ENCODE measurements at places on chromosomes 4 and X.

DNA sequence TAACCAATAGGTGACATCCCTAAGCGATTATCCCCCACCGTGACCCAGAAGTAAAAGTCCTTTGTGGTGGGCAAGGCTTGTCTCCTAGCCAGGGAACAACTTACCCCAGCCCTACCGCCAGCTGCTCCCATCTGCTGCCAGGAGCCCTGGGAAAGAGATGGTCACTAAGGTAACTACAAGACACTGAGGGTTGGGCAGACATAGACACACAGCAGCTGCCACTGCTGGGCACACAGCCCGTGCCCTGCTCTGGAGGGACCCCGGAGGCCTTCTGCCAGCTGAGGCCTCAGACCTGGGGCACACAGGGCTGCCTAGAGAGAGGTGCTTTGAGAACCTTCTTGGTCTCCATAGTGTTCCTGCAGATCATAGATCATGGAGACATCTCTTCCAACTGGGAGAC, 53.0 kb upstream of the PROM1 start:
- DNase-seq = no peak

DNA sequence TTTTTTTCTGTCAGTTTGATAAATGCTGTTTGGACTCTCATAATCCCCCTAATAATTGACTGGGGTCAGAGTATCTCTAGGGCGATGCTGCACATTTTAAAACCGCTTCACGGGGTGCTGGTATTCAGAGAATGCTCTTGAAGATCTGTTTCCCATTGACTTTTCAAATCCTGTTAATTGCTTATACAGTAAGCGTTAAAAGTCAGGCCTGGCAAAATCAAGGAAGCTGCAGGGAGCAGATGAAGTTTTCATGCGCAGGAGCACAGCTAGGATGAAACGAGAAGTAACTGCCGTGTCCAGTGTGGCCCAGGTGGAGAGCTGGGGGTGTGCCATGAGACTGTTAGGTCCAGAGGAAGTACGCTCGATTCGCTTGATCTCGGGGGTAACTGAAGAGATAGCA, 312.9 kb downstream of the TRIML1 start:
- DNase-seq = no peak

GRCh38 chrX:85851418-85851817, 195.9 kb downstream of the CHM start:
- peak; percentile 8 for DNase-seq

GRCh38 chrX:153674219-153674851, 722 bp upstream of the PNCK start:
- DNase-seq = no peak

DNA sequence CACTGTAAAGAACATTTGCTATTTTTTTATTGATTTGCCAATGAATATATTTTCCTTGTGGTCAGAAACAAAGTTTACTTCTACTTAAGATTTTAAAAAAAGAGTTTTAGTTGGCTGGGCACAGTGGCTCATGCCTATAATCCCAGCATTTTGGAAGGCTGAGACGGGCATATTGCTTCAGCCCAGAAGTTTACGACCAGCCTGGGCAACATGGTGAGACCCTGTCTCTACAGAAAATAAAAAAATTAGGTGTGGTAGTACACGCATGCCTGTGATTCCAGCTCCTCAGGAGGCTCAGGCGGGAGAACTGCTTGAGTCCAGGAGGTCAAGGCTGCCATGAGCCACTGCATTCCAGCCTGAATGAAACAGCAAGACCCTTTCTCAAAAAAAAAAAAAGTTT, 36.8 kb downstream of the LRP2BP start:
- DNase-seq = no peak

DNA sequence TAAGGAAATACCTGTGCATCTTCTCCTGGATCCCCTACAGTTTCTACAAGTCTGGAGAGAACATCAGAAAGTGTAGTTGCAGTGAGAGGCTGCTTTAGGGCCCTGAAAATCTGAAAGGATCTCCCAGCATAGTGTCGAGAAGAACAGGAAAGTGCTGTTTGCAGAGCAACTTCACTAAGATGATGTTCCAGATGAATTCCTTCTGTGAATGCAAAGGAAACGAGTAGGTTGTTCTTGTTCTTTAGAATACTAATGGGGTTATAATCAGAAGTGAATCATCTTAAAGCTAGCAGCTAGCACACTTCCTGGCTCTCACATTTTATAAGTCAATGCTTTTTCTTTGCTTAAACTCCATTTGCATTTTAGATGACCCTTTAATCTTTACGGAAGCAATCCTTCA, 53.7 kb downstream of the ZAR1 start:
- DNase-seq = no peak

GRCh38 chrX:40440866-40441265, 139.9 kb upstream of the ATP6AP2 start:
- DNase-seq = no peak

- no peak for DNase-seq
Measured at GRCh38 chr4:66946761-66947160, 598.5 kb downstream of the CENPC start.

DNA sequence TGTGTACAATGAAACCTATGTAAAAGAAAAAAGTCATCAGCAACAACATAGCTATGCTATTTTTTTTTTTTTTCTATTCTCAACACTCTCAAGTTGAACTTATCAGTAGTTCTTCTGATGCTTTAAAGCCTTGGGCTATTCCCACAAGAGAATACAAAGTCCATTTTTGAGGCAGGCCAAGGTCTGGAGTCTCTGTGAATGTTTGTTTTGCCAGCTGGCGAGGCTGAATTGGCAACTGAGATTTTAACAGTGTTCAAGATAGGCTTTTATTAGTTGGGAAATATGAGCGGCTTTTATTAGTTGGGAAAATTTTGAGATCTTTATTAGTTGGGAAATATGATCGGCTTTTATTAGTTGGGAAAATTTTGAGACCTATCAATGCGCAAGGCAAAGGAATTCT, 336.6 kb downstream of the SLITRK2 start:
- no peak for DNase-seq

- DNase-seq = no peak
Measured at GRCh38 chrX:84155938-84156337, 32.1 kb downstream of the RPS6KA6 start.

- no peak for DNase-seq
Measured at GRCh38 chrX:130482871-130483270, 81.1 kb downstream of the RBMX2 start.

GRCh38 chrX:23114241-23114640, 114.5 kb downstream of the DDX53 start:
- DNase-seq = no peak

DNA sequence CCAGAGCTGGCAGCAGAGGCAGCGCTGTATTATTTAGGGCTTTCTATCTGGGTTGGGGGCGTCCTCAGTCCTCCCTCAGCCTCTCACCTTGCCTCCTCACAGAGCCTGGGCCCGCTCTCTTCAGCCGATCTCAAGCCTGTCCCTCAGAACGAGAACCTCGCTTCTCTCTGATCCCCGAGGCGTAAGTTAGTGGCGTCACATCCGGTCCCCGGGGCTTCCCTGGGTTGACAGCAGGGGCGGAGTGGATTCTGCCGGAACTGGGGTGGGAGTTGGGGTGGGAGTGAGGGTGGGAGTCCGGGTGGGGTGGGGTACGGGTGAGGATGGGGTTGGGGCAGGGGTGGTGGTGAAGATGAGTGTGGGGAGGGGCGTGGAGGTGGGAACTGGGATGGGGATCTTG, at the start of gene MAGEA10:
Gene MAGEA10, minus strand, starts transcription at position 190 of the 397 bp plus-strand sequence. CDS start 2,957 bp downstream, outside the sequence.
- no peak for DNase-seq

DNA sequence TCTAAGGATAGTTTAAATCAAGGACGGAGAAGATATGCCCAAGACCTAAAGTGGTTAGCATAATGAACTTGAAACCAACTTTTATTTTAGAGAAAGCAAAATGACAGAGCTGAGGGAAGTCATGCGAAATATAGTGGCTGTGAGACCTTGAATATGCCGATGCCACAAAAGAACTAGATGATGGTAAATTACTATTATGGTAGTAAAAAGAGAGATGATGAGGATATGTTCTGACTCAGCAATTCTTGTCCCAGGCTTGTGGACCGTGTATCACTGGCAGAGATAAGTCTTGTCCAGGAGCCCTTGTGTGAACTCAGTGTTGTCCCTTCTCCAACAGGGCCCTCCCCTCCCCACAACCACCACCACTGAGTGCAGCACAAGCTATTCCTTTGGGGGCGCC, 1605.6 kb upstream of the TENM3 start:
- DNase-seq = no peak

DNA sequence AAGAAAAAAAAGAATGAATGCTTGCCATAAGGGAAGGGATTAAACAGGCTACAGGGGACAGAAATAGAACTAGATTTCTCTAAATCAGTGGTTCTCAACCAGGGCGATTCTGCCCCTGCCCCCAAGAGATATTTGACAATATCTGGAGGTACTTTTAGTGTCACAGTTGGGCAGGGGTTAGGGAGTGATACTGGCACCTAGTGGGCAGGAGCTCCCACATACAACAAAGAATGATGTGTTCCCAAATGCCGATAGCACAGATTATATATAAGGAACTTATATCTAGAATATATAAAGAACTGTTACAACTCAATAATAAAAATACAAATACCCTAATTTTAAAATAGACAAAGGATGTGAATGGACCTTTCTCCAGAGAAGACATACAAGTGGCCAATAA, 14.7 kb downstream of the S100G start:
- no peak for DNase-seq

GRCh38 chr4:175412746-175413145, 399.3 kb downstream of the GPM6A start:
- no peak for DNase-seq

DNA sequence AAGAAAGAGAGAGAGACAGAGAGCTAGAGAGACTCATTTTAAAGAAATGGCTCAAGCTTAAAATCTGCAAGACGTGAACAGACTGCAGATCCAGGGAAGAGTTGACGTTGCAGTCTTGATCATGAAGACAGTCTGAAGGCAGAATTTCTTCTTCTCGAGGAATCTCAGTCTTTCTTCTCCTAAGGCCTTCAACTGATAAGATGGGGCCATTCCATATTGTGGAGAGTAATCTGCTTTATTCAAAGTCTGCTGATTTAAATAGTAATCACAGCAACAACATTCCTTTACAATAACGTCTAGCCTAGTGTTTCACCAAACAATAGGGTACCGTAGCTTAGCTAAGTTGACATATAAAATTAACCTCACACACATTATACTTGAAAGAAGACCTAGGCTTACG, 208.4 kb upstream of the ADAMTS3 start:
- DNase-seq = no peak

- no peak for DNase-seq
Measured at GRCh38 chrX:121122332-121122731, 74.9 kb downstream of the GLUD2 start.

DNA sequence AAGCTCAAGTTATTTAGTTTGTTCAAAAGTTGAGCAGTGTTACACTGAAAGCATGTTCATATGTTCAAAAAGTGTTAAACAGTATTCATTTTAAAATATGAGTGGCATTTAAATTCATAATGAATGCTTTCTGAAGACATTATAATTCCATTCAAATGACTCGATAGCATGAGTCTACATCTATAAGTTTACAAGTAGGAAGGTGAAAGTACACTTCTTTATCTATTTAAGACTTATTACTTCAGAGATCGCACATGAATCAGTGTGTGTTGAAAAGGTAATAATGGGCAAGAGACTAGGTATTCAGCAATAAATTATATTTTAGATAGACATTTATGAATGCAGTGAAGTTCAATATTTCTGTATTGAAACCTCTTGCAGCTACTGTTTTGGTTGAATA, 456.1 kb downstream of the GRXCR1 start:
- no peak for DNase-seq

DNA sequence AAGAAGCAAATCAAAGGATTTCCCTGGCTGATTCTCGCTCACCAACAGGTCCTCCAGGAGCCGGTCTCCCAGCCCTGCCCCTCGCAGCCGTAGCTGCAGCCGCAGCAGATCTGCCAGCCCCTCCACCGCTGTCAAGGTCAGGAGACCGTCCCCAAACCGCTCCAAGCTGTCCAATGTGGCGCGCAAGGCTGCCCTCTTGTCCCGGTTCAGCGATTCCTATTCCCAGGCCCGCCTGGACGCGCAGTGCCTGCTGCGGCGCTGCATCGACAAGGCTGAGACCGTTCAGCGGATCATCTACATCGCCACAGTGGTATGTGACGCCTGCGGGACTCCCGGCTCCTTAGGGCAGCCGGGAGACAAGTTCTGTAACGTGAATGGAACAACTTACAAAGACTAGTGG, 25.6 kb downstream of the SPATA18 start:
- DNase-seq = no peak

- DNase-seq = no peak
Measured at GRCh38 chr4:76194325-76194724, 19.3 kb downstream of the SCARB2 start.

GRCh38 chr4:26830033-26830432, 30.6 kb upstream of the STIM2 start:
- no peak for DNase-seq

DNA sequence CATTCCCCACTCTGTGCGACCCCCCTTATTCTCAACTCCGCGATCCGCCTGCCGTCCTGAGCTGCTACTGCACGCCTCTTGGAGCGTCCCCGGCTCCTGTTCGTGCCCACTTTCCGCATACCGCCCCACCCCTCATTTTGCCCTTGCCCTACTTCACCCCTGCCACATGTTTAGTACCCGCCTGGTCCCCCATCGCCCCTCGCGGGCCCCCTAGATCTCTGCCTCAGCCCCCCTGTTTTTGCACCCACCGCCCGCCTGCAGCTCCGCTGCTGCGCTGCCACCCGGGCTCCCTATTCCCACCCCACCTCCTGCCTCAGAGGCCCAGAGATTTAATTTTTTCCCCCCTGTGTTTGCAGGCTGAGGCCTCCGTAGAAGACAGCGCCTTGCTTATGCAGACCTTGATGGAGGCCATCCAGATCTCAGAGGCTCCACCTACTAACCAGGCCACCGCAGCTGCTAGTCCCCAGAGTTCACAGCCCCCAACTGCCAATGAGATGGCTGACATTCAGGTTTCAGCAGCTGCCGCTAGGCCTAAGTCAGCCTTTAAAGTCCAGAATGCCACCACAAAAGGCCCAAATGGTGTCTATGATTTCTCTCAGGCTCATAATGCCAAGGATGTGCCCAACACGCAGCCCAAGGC, 1.4 kb downstream of the MAGED1 start:
- no peak for DNase-seq

DNA sequence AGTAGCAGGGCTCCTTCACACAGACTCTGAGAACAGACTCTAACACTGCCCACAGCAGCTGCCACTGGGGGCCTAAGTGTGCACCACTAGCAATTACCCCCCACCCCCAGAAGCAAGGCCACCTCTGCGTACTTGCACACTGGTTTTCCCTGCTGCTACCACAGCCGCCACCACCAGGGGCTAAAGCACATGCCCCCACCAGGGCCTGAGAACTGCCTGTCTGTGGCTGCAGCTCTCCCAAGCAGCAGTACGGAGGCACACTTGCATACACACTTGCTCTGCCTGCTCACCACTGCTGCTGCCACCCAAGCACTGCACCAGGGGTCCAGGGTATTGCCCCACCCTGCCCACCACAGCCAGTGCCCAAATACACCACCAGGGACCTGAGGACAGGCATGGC, 59.6 kb downstream of the SCML2 start:
- DNase-seq = no peak

- no peak for DNase-seq
Measured at GRCh38 chr4:189838821-189839497, 101.7 kb upstream of the FRG1 start.

- DNase-seq = no peak
Measured at GRCh38 chrX:148457279-148457678, 43.1 kb upstream of the AFF2 start.
